Muscle of leg (tissue), 16 donors: ENCODE measurements at places on chromosomes 3 and 15. TPM values are rescaled to one million over a fixed set of nuclear protein-coding genes. Genes with fewer than 3 reads are reported as not detected.

The AGBL1 gene
- polyA plus RNA-seq: 7.9 TPM

The GNB5 gene
- polyA plus RNA-seq: 9.4 TPM

The GXYLT2 gene
- polyA plus RNA-seq: 20.3 TPM

The CLDN18 gene
- polyA plus RNA-seq: 0.71 TPM

The RBMS3 gene
- 34.2 TPM for polyA plus RNA-seq

The CHRNA7 gene
- polyA plus RNA-seq: 1.5 TPM

The SPTSSB gene
- polyA plus RNA-seq: 2.7 TPM

The ETV5 gene
- 34.5 TPM for polyA plus RNA-seq

The C3orf85 gene
- polyA plus RNA-seq: not detected

The LRRC34 gene
- polyA plus RNA-seq: 5.9 TPM

The GRAMD2A gene
- polyA plus RNA-seq: 2.8 TPM

The APBA2 gene
- polyA plus RNA-seq: 6.3 TPM

The VGLL3 gene
- 24.7 TPM for polyA plus RNA-seq

The IMPG2 gene
- 1.2 TPM for polyA plus RNA-seq

The SLC27A2 gene
- polyA plus RNA-seq: 0.20 TPM

The C3orf18 gene
- polyA plus RNA-seq: 19.8 TPM

The SMCO1 gene
- 4.1 TPM for polyA plus RNA-seq

The CD96 gene
- 0.35 TPM for polyA plus RNA-seq
